CD4-positive, alpha-beta T cell treated with Interleukin-2 at 100 ng/mL for 4 hours (primary cell): ENCODE measurements at places on chromosomes 2 and 18.
A peak's percentile ranks its signal among the peaks of the same experiment; 100 is the strongest.

GRCh38 chr2:101972621-101973434 lies 18.9 kb upstream of the IL1R2 start:
- no peak for DNase-seq

DNA sequence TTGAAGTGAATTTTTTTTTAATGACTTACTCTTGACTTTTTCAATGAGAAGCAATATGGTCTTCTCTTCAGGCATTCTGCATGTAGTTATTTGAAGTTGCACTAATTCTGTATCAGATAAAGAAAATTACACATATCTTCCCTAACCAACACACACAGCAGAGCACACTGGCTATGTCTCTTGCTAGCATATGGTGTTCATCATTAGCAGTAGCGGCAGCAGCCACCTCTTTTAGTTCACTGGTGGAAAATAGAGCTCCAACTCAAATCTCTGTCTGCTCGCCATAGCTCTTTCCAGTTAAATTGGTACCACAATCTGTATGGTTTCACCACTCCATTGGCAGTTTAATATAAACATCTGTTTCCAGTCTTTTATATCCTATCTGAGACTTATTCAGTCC lies 278.1 kb upstream of the ZEB2 start:
- no peak for DNase-seq

DNA sequence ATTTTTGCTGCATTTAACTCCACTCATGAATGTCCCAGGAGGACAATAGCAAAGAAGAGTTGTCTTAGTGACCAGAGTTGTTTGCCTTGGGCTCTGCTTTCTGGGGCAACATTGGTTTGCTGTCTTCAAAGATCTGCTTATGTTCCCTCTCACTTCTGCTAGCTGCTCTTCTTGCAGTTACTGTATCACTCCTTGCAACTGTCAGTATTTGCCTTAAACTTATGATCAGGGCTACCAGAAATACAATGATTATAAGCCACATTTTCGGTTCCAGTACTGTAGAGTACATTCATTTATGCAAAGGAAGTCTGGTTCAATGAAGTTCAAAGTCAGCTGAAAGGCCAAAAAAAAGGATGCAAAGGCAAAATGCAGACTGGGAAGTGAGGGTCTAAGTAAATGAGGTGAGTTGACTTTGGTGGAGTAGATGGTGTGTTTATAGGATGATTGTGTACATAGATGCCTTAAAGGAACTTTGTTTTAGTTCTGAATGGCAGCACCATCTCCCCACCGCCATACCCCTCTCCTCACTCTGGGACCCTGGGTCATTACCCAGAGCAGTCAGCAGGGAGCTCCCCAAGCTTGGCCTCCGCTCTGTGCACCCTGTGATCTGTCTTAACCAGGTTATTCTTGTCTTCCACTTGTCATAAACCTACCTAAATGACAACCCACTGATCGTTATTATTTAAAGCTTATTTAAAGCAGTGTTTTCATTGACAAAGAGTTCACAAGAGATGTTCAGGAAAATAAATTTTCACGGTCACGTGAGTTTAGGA lies 236.0 kb downstream of the DOK6 start:
- DNase-seq: peak; percentile 29

- DNase-seq: no peak
Observed at GRCh38 chr2:217652761-217653639, 349.8 kb downstream of the TNS1 start.

DNA sequence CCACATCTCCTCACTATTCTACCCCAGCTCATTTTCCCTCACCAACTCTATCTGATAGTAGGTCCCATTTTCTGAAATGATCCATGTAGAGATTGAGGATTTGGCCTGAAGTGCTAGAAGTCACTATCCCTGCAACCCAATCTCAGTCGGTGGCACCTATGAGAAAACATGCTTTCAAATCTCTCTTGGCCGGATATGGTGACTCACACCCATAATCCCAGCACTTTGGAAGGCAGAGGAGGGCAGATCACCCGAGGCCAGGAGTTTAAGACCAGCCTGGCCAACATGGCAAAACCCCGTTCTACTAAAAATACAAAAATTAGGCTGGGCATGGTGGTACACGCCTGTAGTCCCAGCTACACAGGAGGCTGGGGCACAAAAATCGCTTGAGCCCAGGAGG lies 19.1 kb upstream of the MARCHF4 start:
- DNase-seq: no peak

- DNase-seq: no peak
Observed at GRCh38 chr2:13030606-13031005, 313.9 kb downstream of the TRIB2 start.

DNA sequence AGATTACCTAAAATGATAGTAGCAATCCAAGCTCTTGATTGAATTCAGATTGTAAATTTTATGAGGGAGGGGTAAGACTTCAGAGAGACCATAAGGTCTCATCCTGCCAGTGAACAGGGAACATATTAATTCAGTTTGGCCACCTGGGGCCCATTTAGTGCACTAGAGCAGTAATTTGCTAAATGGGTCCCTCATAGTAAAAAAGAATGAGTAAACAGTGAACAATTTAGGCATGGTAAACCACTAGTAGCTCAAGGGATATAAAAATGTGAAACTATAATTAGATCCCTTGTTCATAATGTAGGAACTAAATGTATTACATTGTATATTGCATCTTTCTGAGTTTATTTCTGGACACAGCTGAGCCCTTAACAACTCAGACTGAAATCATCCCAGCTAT lies 4.9 kb upstream of the PHLPP1 start:
- DNase-seq: no peak

DNA sequence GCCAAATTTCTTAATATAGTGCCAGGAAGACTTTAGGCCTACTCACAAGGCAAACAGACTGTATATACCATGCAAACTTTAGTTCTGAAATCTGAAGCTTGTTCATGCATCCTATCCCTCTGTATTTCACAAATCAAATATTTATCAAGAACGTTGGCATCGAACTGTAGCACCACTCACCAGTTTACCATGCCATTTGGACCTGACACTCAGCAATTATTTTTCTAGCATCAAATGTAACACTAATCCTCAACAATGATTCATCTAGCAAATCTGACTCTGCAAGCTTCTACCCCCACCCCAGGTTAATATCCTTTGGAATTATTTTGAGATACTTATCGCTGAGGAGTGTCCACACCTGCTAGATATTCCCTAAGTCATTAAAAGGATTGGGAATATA lies 1506.6 kb downstream of the LRP1B start:
- no peak for DNase-seq

- DNase-seq: no peak
Observed at GRCh38 chr18:55781481-55781957, 193.5 kb upstream of the TCF4 start.

DNA sequence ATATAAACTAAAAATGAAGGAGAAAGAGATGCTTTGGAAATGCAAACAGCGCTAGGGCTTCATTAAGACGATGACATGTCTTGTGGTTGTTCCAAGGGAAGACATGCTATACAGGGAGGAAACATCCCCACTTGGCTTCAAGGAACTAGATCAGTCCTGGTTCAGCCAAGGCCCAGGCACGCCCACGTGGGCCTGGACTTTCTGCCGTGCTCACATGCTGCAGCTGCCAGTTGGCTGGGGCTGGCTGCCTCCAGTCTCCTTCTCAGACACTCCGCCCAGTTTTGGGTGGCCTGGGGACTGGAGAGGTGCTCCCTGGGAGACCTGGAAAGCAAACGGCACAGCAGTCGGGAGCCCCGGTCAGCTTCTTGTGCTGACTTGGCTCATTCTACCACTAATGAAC lies 109.6 kb downstream of the GLI2 start:
- DNase-seq: no peak

GRCh38 chr2:98556344-98557033 lies 51.8 kb downstream of the COA5 start:
- no peak for DNase-seq
